GM12891 (cell line): ENCODE measurements at places on chromosomes 7 and 10.

GRCh38 chr7:105693576-105693975, 112.3 kb upstream of the EFCAB10 start:
- no peak for DNase-seq

DNA sequence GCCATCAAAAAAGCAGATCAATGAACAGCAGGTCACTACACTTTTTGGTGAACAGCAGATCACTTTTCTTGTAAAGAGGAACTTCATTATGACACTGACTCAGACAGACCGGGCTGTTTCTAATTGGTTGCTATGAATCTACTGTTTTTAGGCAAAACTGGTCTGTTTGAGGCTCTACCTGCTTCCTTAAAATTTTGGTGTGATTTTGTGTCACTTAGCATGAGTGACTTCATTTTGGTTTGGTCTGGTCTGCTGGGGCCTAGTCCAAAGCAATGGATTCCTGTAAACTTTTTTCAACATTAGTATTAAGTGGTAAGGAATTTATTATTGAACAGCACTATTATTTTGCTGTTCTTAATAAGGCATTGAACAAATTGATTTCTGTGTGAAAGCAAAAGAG, 41.8 kb upstream of the C10orf71 start:
- DNase-seq: no peak

- no peak for DNase-seq
Measured at GRCh38 chr10:60806921-60807320, 28.6 kb downstream of the CDK1 start.

DNA sequence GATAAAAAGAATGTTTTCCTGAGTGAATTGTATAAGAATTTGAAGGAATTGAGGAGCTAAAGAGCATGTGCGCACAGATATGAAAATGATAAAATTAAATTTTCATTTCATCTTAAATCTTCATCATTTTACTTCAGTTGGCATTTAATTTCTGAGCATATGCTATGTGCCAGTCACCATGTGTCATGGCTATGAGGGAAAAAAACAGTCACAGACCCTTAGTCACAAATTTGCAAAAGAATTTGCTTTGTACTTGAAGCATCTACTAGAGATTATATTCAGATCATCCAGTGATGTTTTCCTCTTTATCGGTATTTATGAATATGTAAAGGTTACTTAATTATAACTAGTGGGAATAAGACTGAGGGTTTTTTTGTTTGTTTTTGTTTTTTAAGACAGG, 29.8 kb downstream of the VCL start:
- DNase-seq: no peak

DNA sequence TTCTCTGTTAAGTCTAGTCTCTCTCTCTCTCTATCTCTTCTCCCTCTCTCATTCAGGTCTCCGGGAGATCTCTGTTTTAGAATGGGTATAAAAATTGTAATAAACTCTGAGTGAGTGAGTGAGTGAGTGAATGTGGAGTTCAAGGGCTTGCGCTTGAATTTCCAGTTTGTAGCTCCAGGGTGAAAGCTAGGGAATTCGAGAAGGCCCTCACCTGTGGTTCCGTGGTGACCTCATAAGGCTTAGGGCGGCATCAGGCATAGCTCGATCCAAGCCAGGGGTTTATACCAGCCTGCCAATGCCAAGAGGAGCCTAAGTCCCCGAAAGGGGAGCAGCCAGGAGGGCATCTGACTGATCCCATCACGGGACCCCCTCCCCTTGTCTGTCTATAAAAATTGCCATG, 456 bp downstream of the AKR1B15 start:
- DNase-seq: no peak

GRCh38 chr7:151658778-151659177, 139.1 kb upstream of the RHEB start:
- DNase-seq: no peak

GRCh38 chr10:131260031-131260430, 51.5 kb downstream of the TCERG1L start:
- no peak for DNase-seq

DNA sequence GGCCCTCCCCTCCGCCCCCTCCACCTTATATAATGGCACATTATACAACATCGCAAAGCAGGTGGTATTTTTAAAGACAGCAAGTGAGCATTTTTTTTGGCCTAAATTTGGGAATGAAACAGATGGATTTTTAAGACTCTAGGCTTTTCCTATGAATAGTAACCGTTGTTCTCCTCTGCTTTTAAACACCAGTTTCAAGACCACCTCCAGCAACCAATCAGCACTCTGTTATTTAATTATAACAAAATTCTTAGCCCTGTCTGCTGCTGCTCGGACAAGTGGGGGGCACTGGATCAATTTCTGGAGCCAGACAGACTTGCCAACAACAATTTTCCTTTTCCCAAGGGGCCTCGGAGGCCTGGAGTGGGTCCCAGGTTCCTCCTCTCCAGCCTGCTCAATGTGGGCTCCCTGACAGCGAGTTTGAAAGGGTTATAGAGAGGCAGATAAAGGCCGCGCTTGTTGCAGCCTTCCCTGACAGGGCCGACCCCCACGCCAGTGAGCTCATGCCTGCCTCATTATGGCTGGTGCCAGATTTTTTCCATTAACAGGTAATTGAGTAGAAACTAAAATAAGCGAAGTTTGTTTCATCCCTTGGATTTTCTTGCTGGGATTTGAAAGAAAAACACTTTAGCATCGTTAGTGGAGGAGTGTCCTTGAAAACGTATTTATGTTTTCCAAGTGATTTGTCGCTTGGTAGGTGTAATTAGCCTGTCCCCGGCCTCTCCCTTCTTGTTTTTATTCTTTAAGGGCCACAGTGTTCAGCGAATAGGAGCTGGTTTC, 227.3 kb downstream of the TCF7L2 start:
- no peak for DNase-seq

DNA sequence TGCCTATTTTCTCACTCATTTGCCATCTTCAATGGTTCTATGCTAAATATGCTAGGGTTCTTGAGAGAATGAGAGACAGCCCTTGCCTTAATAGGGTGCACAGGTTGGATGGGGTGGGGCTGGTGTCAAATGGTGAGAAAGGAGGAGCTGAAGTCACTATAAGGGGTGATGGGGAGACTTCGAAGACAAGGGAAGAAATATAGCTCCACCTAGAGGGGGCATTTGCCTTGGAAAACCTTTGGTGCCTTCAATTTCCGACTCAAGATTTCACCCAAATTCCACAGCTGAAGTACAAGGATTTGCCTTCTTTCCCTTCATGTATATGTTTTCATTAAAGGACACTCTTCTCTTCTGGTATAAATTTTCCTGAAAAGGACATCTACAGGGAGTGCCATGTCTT, 5.6 kb downstream of the PTN start:
- DNase-seq: no peak

DNA sequence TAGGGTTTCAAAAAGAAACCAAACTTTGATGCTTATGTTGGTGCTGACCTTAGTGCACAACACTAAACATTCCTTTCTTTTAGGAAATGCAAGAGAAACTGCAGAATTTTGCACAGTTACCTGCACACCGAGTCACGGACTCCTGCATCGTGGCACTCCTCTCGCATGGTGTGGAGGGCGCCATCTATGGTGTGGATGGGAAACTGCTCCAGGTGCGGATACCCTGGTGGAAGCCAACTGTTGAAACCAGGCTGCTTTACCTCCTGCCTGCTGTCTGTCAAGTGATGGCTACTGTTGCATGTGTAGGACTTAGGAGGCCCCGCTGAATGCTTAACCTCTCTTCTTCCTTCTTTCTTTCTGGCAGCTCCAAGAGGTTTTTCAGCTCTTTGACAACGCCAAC, 11.7 kb downstream of the CASP2 start:
- no peak for DNase-seq

GRCh38 chr10:101959346-101959916, 96.5 kb downstream of the ARMH3 start:
- DNase-seq: no peak

DNA sequence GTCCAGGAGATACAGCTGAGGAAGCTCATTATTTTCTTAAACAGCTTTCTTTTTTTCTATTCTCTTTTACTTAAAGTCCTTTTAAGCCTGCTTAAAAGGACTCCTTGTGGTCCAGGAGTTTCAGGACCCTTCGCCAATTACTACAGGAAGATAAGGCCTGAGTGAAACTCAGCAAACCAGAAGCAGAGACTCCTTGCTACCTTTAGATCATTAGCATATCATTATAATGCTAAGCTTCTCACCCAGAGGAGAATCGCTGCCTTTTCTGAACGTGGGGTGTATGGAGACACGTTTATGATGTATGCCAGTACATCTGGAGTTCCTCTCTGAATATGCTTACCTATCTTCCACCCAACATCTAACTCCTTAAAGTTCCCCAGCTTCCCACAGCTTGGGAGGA, 47.5 kb downstream of the ANKMY2 start:
- DNase-seq: no peak

GRCh38 chr10:95341716-95342130, 50.9 kb upstream of the PDLIM1 start:
- no peak for DNase-seq

DNA sequence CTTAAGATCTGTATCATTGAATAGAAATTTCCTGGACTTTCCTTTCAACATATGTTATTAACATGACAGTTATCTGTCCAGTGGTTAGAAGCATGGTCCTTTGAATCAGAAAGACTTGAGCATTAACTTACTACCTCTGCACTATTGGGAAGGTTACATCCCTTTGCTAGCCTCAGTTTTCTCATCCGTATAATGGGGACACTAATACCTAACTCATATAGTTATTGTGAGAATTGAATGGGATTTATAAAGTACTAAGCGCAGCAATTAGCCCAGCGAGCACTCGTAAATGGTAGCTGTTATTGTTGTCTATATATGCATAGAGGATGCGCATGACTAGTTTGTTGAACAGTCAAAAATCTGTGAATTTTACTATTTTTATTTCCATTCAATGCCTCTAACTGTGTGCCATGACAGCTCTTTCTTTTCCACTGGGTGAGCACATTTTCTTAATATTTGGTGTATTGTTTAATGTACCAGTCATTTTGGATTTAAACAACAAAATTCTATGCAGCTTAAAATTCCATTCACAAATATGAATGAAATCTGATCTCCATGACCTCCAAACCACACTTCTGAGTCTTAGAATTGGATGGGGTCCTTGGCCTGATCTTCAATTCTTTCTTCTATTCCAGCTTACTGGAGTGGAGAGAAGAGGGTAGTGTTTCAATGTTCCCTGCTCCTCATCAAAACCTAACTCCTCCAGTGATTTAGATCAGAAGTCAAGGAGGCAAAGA, 65.0 kb downstream of the CACNB2 start:
- DNase-seq: no peak

DNA sequence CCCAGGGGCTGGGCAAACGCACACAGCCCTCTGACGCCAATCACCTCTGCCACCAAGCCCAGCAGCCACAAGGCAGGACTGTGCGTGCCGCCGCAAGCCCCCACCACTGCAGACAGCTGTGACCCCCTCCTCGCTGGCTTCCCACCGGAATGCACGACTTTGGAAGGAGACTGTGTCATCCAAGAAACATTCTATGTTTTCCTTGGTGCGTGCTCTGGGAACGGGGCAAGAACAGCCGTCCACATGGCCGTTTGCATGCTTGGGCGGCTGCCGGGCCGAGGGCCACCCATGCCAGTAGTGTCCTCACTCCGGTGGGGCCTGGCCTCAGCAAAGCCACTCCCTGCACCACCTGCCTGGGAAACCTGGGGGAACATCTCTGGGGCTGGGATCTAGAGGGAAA, 17.6 kb upstream of the ELN start:
- DNase-seq: no peak

GRCh38 chr7:12609561-12609960, 39.0 kb downstream of the SCIN start:
- DNase-seq: no peak

- DNase-seq: no peak
Measured at GRCh38 chr7:37269711-37270508, 178.8 kb downstream of the ELMO1 start.

- DNase-seq: no peak
Measured at GRCh38 chr10:43905512-43906236, 257.0 kb upstream of the ZNF32 start.

DNA sequence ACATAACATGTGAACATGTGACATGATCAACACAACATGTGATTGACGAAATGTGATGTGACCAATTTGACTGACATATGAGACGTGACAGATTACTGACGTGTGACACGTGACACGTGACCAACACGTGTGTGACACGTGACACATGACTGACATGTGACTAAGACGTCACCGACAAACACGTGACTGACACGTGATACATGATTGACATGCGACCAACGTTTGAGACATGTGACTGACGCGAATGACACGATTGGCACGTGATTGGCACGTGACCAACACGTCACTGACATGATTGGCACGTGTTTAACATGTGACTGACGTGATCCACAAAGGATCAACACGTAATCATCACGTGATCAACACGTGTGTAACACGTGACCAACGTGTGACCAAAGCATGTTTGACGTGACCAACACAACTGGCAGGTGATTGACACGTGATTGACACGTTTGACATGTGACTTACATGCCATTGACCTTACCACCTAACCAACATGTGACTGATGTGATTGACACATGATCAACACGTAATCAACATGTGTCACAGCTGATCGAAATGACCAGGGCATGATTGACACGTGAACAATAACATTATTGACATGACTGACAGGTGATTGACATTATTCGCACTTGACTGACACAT, 23.7 kb downstream of the CRPPA start:
- DNase-seq: no peak

- no peak for DNase-seq
Measured at GRCh38 chr7:95874129-95874528, 101.8 kb downstream of the DYNC1I1 start.

DNA sequence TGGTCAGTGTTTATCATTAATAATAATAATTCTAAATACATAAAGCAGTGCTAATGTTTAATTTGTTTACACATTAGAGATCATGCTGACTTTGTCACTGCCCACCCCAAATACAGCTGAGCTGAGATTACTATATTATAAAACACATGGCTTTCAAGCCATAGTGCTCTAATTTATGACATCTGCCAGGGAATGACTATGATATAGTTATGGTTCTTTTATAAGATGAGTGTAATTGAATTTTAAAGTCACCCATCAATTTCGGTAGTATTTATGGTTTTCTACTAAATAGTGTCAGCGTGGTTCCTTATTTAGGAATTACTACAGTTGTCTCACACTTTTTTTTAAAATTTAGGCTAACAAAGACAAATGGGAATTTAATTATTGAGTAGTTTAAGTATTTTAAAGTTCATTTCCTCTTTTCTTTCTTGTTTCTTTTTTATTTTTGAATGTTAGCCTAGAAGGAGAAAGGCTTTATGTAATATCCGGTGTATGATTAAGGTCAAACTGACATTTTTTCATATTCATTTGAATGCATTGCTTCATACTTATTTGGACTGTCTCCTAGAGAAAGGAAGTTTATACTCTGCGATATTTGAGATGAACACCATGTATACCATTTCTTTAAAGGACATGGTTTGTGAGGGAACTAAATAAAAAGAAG, 3.9 kb downstream of the CDK14 start:
- no peak for DNase-seq
